ENCODE measurements at places on chromosomes 16 and 17.

DNA sequence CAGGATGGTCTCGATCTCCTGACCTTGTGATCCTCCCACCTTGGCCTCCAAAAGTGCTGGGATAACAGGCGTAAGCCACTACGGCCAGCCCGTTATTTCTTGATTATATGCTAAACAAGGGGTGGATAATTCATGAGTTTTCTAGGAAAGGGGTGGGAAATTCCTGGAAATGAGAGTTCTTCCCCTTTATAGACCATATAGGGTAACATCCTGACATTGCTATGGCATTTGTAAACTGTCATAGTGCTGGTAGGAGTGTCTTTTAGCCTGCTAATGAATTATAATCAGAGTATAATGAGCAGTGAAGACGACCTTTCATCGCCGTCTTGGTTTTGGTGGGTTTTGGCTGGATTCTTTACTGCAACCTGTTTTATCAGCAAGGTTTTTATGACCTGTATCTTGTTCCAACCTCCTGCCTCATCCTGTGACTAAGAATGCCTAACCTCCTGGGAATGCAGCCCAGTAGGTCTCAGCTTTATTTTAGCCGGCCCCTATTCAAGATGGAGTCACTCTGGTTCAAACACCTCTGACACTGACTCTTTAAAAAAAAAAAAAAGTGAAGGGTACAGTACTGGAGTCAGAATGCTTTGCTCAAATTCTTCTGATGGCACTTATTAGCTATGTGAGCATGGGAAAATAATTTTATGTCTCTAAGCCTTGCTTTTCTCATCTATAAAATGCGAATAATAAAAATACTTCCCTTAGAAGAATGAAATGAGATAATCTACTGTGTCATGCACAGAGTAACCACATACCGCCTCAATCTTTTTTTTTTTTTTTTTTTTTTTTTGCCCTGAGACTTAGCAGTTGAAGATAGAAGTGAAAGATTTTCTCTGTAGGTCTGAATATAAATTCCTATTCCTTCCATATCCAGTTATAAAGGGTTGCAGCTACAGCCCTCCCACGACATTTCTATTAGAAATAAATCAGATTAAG is 5.1 kb upstream of the CALCOCO2 start:
- DNase-seq: no peak

- DNase-seq: no peak
Measured at GRCh38 chr16:49856672-49857330, 889 bp upstream of the ZNF423 start.

- no peak for DNase-seq
Measured at GRCh38 chr17:82599674-82600661, 48.3 kb downstream of the WDR45B start.

- DNase-seq: no peak
Measured at GRCh38 chr16:78310990-78311561, 211.6 kb downstream of the WWOX start.

GRCh38 chr16:86905302-86905701 is 327.0 kb downstream of the FOXL1 start:
- no peak for DNase-seq

DNA sequence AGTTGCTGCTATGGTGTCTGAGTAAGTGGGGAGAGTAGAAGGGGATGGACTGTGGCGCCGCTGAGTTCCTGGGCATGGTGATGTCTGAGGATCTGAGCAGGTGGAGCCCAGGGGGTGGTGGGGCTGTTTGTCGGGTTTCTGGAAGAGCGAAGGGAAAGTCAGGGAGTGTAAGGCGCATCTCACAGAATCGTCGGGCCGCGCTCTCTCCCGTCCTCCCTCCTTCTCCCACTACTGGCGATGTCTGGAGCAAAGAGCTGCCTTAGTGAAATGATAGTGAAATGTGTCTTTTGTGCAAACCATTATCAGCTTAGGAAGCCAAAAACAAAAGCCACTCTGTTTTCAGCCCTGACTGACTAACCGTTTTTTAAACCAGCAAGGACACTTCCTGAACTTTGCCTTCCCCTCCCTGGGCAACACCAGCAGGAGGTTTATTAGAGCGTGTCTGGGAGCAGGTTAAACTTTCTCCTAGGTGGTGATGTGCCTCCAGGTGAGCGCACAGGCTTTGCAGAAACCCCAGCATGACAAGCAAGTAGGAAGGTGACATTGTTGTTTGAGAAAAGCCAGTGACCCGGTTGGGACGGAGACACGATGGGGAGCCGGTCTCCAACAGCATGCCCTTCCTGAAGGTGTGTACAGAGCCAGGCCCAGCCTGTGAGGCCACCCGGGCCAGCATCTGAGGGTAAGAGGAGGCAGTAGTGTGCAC is 49.1 kb downstream of the RAB11FIP3 start:
- DNase-seq: no peak

- no peak for DNase-seq
Measured at GRCh38 chr17:55332296-55333041, 67.7 kb downstream of the HLF start.

GRCh38 chr17:35555691-35556090 is 4.9 kb downstream of the SLFN14 start:
- no peak for DNase-seq

DNA sequence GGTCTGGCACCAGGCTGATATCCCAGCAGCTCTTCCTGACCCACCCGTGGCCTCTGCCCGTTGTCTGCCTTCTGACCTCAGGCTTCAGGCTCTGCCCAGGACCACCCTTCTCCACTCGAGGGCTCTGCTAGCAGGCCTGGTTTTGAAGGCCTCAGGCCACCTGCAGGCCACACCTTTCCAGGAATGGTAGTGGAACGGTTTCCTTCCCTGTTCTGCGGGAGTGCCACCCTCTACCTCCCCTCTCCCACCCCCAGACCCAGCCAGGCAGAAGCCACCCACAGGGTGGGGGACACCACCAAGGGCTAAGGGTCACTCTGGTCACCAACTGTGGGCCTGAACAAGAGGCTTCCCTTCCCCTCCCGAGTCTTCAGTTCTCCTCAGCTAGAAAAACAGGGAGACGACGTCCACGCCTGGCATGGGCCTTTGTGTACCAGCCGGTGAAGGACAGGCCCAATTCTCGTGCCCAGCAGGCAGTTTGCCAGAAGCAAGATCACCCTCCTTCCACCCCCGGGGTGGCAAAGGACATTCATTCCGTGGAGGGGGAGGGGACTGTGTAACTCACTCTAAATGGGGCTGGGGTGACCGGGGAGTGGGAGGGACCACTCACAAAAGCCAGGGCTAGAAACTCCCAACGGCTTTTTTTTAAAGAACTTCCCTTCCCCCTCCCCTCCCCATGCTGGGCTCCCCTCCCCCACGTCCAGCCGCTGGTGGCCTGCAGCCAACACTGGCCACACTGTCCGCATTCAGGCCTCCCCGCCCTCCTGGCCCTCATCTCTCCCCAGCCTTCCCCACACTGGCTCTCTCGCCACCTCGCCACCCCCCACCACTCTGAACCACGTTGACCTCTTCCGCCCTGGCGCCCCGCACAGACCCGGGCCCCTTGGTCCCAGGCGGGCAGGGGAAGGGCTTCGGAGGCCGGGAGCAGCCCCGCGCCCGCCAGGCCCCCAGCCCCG is 7.7 kb downstream of the CBX4 start:
- DNase-seq: no peak

GRCh38 chr16:84839054-84839453 is 19.3 kb downstream of the CRISPLD2 start:
- no peak for DNase-seq

GRCh38 chr16:66293207-66293735 is 73.2 kb upstream of the CDH5 start:
- no peak for DNase-seq

GRCh38 chr17:45155029-45155428 is 6.6 kb upstream of the HEXIM2 start:
- DNase-seq: no peak

DNA sequence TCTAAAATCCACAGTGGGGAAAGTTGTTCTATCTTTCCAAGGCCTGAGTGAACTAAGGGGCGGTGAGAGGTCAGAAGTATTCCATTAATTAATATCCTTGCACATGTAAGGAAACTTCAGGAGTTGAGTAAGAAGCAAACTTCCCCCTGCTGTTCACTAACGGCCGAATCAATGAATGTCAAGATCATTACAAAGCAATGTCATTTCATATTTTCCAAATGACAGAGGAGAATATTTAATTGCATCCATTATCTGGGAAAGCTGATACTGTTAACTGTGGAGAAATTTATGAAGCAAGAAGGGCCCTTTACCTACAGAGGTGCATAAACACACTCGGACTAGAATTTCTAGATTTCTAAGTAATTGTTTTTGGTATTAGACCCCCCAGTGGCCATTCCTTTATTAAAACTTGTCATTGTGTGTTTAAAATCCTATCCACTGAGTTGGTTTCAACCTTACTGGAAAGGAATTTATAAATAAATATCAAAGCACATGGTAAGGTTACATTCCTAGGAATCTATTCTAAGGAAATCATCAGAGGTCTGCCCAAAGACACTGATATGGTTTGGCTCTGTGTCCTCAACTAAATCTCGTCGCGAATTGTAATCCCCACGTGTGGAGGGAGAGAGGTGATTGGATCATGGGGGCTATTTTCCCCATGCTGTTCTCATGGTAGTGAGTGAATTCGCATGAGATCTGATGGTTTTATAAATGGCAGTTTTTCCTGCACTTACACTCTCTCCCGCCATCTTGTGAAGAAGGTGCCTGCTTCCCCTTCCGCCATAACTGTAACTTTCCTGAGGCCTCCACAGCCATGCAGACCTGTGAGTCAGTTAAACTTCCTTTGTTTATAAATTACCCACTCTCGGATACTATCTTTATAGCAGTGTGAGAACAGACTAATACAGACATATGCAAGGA is 20.4 kb upstream of the SMURF2 start:
- no peak for DNase-seq

GRCh38 chr17:44384281-44384822 is 5.1 kb downstream of the ITGA2B start:
- no peak for DNase-seq

DNA sequence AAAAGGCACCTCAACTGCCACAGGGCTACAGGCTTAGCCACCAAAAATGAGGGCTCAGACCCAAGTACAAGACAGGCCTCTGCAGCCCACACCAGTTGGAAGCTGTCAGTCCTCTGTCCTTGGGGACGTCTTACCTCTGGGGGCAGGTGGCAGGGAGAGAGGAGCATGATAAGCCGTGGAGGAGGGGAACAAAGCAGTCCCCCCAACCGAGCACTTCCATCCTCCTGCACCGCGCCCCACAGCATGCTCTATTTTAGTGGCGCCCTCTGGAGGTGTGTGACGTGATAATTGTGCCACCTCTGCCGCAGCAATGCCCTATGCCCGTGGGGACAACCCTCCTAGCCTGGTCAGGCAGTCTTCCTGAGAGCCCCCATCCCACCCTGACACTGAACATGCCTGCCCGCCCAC is 13.6 kb downstream of the G6PC3 start:
- DNase-seq: no peak

DNA sequence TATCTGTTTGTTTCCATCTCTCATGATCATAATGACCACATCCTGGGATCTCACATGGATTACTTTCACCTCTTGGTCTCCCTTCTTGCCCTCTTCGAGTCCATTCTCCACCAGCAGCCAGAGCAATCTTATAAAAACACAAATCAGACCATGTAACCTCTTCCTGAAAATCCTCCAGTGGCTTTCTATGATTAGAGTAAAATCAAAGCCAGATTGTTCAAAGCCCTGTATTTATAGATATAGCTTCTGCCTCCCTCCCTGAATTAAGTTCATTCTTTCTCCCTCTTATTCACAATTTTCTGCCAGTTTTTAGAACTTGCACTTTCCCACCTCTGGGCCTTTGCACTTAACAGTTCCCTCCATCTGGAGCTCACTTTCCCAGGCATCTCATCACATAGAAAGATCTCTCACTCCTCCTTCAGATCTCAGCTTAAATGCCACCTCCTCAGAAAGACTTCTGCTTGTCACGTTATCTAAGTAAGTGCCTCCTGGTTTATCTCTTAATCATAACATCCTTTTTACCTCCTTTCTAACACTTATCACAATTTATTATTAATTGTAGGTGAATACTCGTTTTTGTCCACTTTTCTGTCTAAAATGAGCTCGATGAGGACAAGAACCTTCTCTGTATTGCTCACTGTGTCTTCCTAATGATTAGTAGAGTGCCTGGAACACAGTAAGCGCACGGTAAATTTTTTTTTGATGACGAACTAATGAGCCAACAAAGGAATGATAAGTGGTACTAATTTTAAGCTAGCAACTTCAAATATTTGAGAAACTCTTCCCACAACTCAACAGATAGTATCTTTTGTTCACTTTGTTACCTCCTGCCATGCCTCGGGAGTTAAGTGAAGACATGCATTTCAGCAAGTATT is 80.5 kb downstream of the CYB561 start:
- no peak for DNase-seq

GRCh38 chr17:17752821-17753321 is 71.6 kb downstream of the RAI1 start:
- DNase-seq: no peak

- DNase-seq: no peak
Measured at GRCh38 chr17:41318231-41318630, 2.7 kb upstream of the KRTAP17-1 start.

- DNase-seq: no peak
Measured at GRCh38 chr16:18800775-18801144, 589 bp downstream of the ARL6IP1 start.

DNA sequence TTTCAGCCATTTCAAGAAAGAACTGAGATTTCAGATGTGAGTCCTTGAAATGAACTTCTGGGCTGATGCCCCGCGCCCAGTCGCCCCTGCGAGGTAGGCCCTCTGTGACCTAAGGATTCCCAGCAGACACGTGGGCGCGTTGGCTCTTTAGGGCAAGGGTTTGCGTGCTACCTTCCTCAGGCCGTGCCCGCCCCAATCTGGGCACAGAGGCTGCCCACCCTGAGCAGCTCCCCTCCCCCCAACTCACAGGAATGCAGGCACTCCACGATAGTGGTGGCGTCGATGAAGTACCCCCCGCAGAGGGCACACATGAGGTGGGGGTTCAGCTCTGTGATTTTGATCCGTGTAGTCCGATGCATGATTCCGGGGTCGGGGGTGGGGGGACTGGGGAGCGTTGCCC is 8.1 kb downstream of the PCGF2 start:
- no peak for DNase-seq

GRCh38 chr17:30586818-30587595 is 109.8 kb downstream of the GOSR1 start:
- DNase-seq: no peak

GRCh38 chr17:34252444-34253138 is 2.5 kb upstream of the CCL2 start:
- no peak for DNase-seq

DNA sequence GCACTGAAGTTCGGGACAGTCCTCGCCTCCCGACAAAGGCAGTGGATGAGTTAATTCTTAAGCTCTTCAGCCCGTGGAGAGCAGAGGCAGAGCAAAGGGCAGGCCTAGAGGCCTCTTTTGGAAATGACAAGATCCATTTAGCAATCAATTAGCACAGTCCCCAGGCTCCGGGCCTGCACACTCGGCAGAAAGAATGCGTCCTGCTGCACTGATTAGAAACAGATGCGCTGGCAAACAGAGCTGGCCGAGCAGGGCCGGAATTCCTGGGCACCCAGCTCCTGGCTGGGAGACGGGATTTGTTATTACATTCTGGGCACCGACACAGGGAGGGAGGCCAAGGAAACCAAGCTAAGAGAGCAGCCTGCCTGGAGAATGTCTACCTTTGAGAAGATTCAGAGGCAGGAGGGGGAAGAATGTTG is 162.9 kb downstream of the COPRS start:
- DNase-seq: no peak
